ENCODE measurements at places on chromosomes 2 and 18.

DNA sequence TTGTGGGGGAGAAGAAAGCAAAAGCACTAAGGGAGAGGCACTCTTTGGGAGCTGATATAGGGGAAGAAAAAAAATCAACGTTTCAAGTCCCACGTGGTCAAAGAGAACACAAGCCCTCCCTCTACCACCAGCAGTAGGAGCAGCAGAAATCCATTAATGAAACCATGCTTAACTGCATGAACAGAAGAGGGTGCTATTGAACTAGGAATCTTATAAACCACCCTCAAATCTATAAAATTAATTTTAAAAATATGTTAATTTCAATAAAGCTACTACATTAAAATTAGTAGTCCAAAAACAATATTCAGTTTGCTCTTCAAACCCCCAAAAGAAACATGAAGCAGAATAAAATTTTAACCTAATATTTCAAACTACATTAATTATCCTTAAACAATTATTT lies 147.8 kb downstream of the TMEM18 start:
- DNase-seq: peak; percentile 5

DNA sequence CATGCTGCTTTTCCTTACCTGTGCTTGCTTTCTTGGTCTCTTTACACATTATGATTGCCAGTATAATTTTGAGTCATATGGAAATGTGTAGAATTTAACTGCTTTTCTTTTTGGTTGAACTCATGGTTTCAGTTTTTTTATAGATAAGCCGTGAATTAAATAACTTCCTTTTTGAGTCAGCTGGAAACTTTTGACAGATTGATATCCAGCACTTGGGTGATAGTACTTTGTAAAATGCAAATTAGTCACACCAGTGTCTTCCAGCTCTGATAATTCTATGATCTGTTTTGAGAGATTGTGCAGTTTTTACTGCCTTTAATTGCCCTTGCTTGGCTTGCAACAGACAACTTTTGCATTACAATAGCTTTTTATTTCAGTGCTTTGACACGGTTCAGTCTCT lies 86.4 kb downstream of the NCOA1 start:
- no peak for DNase-seq

DNA sequence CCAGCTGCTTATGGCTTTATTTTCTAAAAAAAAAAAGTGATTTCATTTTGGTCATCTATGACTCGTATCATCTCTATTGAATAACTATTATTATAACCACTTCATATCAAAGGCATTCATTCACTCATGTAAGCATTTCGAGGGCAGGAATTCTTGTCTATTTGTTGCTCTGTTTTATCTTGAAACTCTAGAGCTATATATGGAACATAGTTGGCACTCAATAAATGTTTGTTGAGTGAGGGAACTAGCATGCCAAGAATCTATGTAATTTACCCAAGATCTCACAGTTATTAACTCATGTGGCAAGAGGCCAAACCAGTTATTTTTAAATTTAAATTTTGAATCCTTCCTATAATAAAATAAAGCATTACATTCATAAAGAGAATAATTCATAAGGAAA lies 470.1 kb downstream of the TMX3 start:
- no peak for DNase-seq

DNA sequence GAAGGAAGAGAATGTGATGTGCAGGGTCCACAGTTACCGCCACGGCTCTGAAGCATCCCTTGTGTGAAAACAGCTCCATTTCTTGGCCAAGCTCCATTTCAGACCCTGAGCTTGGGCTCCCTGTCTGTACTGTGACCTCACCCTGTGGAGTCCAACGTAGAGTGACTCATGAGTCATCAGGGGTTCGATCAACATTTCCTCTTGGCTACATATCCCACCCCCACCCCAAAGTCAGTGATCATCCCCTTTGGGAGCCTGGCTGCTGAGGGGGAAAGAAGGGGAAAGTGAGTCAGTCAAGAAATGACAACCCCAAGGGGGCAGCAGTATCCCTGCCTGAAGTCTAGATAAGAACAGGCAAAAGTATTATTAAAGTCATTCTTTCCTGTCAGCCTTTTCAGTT lies 62.2 kb downstream of the PAPOLG start:
- DNase-seq: no peak

- no peak for DNase-seq
Measured at GRCh38 chr18:74818516-74819175, 221.0 kb downstream of the ZNF407 start.

DNA sequence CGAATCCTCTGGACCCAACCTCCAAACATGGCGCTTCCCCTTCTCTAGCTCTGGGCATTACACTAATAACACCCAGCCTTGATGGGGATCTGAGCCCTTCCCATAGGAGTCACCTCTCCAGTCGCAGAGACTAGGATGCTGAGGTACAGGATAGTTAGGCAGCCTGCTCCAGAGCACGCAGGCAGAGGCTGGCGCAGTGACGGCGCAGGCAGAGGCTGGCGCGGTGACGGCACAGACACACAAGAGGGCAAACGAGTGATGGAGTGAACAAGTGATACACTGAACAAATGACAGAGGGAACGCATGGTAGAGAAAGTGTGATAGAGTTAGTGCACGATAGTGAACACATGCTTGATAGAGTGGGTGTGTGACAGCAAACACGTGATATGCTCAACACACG lies 518.5 kb downstream of the EIPR1 start:
- no peak for DNase-seq

GRCh38 chr2:6475155-6475940 lies 390.4 kb downstream of the CMPK2 start:
- no peak for DNase-seq

GRCh38 chr2:118554616-118555015 lies 292.8 kb downstream of the EN1 start:
- no peak for DNase-seq

- DNase-seq: no peak
Measured at GRCh38 chr2:101479810-101480209, 4.9 kb upstream of the RFX8 start.

DNA sequence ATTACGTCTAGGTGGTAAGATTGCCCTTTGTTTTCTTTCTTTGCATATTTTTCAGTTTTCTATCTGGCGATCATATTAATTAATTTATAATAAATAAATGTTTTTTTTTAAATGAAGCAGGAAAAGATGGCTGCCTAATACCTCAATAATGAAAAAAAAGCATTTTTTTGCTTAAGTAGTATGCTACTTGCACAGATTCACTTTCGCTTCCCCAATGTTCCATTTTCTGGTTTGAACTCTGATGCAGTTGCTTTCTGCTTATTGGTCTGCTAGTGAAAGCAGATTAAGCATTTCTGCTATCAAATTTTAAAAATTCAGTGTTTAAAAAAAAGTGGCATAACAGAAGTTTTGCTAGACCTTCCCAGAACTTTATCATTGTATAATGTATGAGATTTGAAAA lies 11.9 kb upstream of the TMEM182 start:
- no peak for DNase-seq

DNA sequence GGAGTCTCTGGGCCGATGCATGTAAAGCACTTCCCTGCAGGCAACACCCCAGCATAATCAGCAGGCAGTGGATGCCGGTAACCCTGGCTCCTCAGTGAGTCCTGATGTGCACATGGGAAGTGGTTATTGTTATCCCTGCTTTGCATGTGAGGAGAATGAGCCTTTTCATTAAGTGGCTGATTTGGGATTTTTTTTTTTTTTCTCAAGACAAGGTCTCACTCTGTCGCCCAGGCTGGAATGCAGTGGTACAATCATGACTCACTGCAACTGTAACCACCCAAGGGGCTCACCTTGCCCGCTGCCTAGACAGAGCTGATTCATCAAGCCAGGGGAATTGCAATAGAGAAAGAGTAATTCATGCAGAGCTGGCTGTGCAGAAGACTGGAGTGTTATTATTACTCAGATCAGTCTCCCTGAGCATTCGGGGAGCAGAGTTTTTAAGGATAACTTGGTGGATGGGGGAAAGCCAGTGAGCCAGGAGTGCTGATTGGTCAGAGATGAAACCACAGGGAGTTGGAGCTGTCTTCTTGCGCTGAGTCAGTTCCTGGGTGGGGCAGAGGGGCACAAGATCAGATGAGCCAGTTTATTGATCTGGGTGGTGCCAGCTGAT lies 95.4 kb downstream of the SOCS6 start:
- DNase-seq: no peak

GRCh38 chr2:78876316-78876688 lies 149.2 kb upstream of the REG3G start:
- DNase-seq: no peak

GRCh38 chr18:906416-907114 lies 1.9 kb downstream of the ADCYAP1 start:
- DNase-seq: no peak

DNA sequence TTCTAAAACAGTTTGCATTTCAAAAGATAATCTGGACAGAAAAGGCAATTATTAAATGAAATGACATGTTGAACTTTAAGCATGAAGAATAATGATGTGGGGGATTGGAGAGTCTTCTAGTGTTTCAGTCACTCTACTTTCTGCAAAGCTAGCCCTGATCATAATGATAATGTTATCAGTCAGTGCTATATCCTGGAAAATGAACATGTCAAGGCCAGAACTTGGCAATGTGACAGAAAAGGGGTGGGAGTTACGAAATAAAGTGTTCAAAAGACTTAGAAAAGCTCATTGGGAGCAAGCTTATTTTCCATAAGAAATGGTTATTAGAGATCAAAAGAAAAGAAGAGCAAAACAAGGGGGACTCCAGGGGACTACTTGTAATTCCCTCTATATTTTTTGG lies 288.5 kb upstream of the SLC8A1 start:
- no peak for DNase-seq

- DNase-seq: no peak
Measured at GRCh38 chr18:7084080-7085065, 33.2 kb downstream of the LAMA1 start.

DNA sequence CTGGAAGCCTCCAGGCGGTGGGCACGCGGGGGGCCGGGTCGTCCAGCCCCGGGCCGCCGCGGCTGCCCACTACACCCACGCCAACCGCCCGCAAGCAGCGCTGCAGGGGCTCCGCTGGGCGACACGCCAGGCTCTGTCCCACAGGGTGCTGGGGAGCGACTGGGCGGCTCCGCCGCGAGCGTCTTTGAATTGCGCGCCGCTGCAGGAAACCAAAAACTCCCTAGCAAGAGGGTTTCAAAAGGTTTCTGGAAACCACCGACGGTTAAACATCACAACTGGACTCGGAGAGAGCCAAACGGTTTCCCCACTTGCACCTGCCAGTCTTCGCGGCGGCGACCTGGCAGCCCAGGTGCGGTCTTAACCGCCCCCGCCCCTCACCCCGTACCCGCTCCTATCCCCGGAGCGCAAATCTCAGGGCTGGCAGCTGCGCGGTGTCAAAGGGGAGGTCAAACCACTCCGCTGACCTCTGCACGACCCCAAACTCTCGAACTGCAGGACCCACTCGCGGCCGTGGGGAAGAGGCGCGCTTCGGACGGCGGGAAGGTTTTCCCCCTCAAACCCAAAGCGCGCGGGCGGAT lies 1.0 kb downstream of the CXCR4 start:
- no peak for DNase-seq

GRCh38 chr18:37584952-37585695 lies 19.5 kb upstream of the CELF4 start:
- DNase-seq: no peak

DNA sequence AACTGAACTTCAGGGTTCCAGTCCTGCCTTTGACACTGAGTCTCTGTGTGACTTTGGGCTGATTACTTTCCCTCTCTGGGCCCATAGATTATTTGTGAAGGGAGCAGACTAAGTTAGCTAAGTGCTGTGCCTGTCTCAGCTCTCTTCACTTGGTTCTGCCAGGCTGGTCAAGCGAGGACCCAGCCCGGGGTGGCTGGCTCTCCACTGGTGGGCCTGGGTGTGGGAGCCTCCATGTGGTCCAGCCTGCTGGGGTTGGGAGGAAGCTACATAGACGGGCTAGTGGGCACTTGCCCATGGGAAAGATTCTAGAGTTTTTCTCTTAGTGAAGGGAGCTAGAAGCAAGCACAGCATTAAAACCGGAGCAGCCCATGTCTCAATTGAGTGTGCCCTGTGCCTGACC lies 59.0 kb downstream of the DYSF start:
- DNase-seq: no peak

DNA sequence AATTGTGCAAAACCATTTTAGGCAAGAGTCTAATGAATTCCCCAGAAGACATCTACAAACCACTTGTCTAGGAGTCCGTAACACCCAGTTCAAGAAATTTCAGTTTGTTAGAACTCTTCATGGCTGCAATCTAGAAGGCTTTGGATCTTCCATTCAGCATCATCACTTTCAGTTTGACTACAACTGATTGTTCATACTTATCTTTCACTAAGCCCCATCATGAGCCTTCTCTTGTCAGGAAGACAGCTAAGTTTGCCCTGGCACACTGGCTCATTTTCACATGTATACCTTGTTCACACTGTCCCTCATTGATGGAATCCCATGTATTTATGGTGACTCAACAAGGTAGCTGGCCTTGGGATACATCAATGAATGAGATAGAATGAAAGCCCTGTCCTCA lies 898.4 kb upstream of the CELF4 start:
- DNase-seq: no peak

DNA sequence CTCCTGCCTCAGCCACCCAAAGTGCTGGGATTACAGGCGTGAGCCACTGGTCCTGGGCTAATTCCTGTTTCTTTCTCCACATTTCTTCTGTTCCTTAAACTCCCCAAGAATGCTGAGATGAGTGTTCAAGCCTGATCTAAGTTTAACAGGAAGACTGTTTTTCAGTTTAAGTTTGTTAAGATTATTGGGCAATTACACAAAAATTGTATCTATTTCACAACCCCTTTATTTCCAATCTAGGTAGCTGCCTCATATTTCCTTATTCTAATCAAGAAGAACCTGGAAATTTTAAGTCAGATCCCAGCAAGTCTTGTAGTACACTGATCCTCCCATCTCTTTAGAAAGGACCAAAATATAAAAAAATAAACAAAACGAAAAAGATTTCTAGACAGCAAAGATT lies 11.7 kb downstream of the SFT2D3 start:
- DNase-seq: no peak

GRCh38 chr2:15965564-15966019 lies 25.2 kb downstream of the MYCN start:
- DNase-seq: no peak

DNA sequence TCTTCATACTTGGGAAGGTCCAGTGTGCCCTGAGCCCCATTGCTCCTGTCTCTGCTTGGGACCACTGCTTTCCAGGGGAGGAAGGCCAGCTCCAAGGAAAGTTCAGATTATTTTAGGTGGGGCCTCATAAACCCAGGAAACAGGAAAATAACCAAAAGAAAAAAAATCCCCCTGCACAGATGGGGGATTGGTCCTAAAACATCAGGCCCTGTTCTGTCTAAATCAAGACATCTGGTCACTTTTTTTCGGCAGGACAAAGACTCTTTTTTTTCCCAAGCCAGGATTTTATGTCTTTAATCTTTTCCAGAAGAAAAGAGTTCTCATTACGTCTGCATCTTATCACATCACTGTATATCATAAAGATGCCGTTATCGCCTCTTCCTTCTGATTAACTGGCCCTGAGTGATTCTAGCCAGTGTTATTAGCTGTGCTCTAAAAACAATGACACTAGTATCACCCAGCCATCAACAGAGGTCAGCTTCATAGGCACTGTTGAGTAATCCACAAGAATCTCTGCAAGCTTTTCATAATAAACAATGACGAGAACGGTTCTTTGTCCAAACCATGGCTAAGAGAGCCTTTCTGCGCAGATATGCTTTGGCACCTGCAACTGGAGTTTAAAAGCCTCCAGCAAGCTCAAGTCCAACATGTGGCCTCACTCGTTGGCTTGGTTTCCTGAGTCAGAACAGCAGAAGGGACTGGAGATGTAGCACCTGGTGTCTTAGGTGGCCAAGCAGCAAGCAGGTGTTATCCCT lies 138.2 kb downstream of the VAPA start:
- no peak for DNase-seq
